ENCODE measurements at places on chromosomes 1 and 21. TPM values are rescaled to one million over a fixed set of nuclear protein-coding genes. Genes with fewer than 3 reads are reported as not detected.

The TNFSF4 gene
- 1.7 TPM for total RNA-seq

The MROH9 gene
- total RNA-seq = not detected

The TMEM269 gene
- not detected for total RNA-seq

The CHRM3 gene
- 111 TPM for total RNA-seq

The LCE1A gene
- total RNA-seq = not detected

The EXO1 gene
- total RNA-seq = 0.71 TPM

The CFAP57 gene
- total RNA-seq = not detected

The EFNA3 gene
- 3.0 TPM for total RNA-seq

The USH2A gene
- total RNA-seq = not detected

The RPTN gene
- total RNA-seq = not detected

The ANKRD34A gene
- total RNA-seq = 1.9 TPM

The TBX19 gene
- total RNA-seq = 5.3 TPM

The TMEM200B gene
- total RNA-seq = 24.6 TPM

The ALG14 gene
- 0.71 TPM for total RNA-seq

The WLS gene
- 143 TPM for total RNA-seq

The OR2L5 gene
- not detected for total RNA-seq

The DNAI4 gene
- total RNA-seq = 16.1 TPM

The BEND5 gene
- total RNA-seq = 10.9 TPM

The SERTAD4 gene
- total RNA-seq = 14.7 TPM

The INAVA gene
- 0.55 TPM for total RNA-seq

The C8B gene
- not detected for total RNA-seq

The TGFB2 gene
- 7.5 TPM for total RNA-seq

The UBAP2L gene
- 55.4 TPM for total RNA-seq

The LCE6A gene
- total RNA-seq = not detected

The DPT gene
- total RNA-seq = 266 TPM

The PHLDA3 gene
- 135 TPM for total RNA-seq

The HIVEP3 gene
- total RNA-seq = 3.1 TPM

The HES4 gene
- total RNA-seq = 65.1 TPM

The HMCN1 gene
- total RNA-seq = 22.7 TPM

The GUCA2B gene
- total RNA-seq = 6.7 TPM

The RNF11 gene
- total RNA-seq = 105 TPM

The ITSN1 gene
- 45.4 TPM for total RNA-seq

The MPL gene
- not detected for total RNA-seq

The FMOD gene
- 32.9 TPM for total RNA-seq

The HSF2BP gene
- total RNA-seq = 0.36 TPM

Data from sigmoid colon (tissue), 7 donors.